GM12865 (cell line): ENCODE measurements at places on chromosomes 13 and 19.

DNA sequence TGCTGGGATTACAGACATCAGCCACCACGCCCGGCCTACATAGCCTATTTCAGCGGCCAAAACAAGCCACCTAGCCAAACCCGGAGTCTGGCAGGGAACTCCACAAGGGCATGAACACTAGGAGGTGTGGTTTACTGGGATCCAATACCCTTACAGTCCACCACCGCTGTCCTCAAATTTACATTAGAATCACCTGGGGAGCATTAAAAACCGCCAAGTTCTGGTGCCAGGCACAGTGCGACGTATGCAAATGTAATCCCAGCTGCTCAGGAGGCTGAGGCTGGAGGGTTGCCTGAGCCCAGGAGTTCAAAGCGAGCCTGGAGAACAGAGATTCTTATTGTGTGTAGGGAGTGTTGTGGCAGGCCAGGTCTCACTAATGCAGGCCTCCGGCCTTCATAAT is 4.2 kb upstream of the AP1M1 start:
- no peak for DNase-seq

DNA sequence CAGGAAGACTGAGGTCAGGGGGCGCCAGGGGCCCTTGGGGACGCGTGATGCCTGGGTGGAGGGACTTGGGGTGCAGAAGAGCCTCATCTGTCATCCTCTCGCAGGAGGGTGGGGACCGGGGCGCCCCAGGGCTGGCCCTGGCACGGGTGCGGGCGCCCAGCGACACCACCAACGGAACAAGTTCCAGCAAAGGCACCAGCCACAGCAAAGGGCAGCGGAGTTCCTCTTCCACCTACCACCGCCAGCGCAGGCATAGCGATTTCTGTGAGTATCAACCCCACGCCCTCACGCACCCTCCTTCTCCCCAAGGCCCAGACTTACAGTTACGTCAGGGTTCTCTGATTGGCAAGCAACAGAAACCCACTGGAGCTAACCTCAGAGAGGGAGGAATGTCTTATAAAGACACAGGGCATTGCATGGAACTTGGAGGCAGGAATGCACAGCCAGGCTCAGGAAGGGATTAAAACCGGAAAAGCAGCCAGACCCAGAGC is 29.4 kb downstream of the MARK4 start:
- DNase-seq: no peak

- DNase-seq: no peak
These were observed 306.3 kb upstream of the MAB21L1 start for GRCh38 chr13:35782793-35783192.

DNA sequence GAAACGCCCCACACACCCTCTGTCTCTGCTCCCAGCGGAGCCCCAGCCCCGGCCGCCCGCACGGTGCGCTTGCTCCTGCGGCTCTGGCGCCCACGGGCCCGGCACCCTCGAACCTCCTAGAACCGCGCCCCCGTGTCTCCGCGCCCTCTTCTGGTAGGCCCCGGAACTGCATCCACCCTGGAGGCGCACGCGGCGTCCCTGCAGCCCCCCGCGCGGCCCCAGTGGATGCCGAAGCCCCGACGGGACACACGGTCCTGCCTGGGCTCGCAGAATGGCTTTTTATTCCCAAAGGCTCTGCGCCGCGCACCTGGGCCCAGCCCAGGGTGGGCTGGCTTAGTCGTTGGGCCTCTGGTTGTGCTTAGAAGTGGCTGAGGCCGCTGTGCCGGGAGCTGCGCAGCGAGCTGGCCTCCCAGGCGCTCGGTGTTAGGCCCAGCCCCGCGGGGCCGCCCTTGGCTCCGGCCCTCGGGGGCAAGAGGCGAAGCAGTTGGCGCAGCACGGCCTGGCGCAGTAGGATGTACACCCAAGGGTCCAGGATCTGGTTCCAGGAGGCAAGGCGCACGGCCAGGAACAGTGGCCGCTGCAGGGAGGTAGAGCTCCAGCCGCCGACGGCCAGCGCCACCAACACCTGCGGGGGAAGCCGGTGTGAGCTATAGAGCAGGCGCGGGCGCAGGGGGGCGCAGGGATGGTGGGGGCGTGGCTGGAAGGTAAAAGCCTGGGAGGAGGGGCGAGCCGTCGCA is 2.8 kb downstream of the PTGER1 start:
- DNase-seq: peak; percentile 78

- peak; percentile 85 for DNase-seq
These were observed 43.9 kb downstream of the CERS4 start for GRCh38 chr19:8252922-8253589.

- peak; percentile 77 for DNase-seq
These were observed 8.4 kb downstream of the KANK3 start for GRCh38 chr19:8334458-8335342.

- no peak for DNase-seq
These were observed 22.1 kb downstream of the PLEKHF1 start for GRCh38 chr19:29687244-29687896.

- no peak for DNase-seq
These were observed 17.2 kb upstream of the TNFSF14 start for GRCh38 chr19:6687114-6687513.

GRCh38 chr19:41853768-41854167 is 6.3 kb upstream of the RPS19 start:
- no peak for DNase-seq

- DNase-seq: peak; percentile 89
These were observed at the start of gene MIER2 for GRCh38 chr19:344625-345319. Gene MIER2, minus strand, starts transcription at chr19:344796. Its CDS starts 14 bp downstream, at chr19:344782.

GRCh38 chr13:42412812-42413483 is 141.0 kb downstream of the AKAP11 start:
- peak; percentile 77 for DNase-seq

GRCh38 chr13:87827479-87827878 is 156.3 kb downstream of the SLITRK5 start:
- DNase-seq: no peak

DNA sequence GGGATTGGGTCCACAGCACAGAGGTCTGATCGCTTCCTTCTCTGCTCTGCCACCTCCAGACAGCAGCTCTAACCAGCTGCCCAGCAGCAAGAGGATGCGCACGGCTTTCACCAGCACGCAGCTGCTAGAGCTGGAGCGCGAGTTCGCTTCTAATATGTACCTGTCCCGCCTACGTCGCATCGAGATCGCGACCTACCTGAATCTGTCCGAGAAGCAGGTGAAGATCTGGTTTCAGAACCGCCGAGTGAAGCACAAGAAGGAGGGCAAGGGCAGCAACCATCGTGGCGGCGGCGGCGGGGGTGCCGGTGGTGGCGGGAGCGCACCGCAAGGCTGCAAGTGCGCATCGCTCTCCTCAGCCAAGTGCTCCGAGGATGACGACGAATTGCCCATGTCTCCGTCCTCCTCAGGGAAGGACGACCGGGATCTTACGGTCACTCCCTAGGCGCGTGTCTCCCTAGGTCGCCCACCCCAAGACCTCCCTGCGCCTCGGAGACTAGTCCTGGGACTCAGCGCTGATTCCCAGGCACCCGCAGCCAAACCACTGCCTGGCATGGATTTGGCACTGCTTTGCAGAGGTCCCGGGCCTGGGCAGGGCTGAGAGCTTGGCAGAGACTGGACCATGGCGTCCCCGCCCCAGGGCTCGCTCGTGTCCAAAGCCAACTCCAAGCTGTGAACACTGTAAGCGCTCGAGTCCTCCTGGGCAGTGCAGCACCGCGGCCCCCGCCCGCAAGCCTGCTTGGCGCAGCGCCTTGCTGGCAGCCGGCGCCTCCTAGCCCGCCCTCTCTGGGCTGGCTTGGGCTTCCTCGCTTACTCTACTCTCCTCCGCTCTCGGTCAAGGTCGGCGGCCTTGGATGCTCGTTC is 1.5 kb downstream of the GSX1 start:
- no peak for DNase-seq

DNA sequence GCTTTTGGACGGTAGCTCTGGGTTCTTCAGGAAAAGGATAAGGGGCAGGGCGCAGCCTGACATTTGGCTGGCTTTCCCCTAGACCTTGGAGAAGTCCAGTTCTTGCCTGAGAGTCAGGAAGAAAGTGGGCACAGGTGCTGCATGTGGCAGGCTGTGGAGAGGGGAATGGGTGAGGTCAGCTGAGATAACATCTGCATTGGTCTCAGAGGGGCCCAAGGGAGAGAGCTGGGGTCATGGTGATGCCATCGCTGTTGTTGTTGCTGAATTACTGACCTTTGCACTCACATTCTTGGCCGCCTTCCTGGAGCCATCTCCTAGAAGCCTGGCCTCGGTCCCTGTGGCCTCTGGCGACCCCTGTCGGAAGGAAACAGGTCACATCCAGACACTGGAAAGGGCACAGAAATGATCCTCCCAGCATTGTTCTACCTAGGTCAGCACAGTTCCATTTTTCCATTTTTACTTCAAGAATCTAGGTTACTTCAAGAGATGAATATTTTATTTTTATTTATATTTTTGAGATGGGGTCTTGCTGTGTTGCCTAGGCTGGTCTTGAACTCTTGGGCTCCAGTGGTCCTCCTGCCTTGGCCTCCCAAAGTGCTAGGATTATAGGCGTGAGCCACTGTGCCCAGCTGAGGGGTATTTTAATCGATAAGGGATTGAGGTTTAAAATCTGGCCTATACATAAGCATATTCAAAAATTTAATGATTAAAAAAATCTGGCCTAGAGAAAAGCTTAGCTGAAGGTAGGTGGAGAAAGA is 6.5 kb upstream of the LIPE start:
- peak; percentile 75 for DNase-seq

GRCh38 chr13:66469745-66470144 is 760.4 kb downstream of the PCDH9 start:
- no peak for DNase-seq

- no peak for DNase-seq
These were observed 971.6 kb upstream of the MIR17HG start for GRCh38 chr13:90375851-90376250.

GRCh38 chr13:27339299-27339698 is 68.7 kb downstream of the RASL11A start:
- DNase-seq: peak; percentile 70

GRCh38 chr19:11138601-11139300 is 16.8 kb downstream of the SPC24 start:
- no peak for DNase-seq

GRCh38 chr13:38180126-38180525 is 169.5 kb upstream of the UFM1 start:
- no peak for DNase-seq

GRCh38 chr19:13882836-13883235 is 5.9 kb downstream of the NANOS3 start:
- no peak for DNase-seq

DNA sequence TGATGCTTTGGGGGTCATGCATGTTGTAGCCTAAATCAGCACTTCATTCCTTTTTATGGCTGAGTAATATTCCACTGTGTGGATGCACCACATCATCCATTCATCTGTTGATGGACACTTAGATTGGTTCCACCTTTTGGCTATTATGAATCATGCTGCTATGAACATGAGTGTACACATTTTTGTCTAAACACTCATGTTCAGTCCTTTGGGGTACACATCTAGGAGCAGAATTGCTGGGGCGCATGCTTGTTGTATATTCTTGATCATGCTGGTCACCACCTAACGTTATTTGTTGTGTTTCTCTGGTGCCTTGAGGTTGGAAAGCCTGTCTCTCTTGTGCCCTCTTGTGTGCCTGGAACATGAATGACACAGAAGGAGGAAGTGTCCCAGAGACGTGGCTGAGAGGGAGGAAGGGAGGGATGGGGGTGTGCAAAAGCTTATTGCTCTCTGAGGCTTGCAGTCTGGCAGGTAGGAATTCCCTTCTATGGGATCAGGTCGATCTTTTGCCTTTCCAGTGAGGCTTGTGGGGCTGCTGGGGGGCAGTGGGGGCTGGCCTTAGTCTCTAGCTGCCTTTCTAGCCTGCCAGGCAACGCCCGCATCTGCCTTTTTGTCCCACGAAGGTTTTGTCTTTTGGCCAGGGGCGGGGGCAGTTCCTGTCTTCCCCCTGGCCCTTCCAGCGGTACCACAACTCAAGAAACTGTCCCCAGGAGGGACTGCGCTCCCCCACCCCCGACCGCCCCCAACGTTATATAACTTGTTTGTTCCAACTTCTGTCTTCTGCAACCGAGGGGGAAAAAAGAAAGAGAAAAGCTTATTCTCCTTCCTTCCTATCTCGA is 7.6 kb downstream of the KLHL26 start:
- DNase-seq: no peak

DNA sequence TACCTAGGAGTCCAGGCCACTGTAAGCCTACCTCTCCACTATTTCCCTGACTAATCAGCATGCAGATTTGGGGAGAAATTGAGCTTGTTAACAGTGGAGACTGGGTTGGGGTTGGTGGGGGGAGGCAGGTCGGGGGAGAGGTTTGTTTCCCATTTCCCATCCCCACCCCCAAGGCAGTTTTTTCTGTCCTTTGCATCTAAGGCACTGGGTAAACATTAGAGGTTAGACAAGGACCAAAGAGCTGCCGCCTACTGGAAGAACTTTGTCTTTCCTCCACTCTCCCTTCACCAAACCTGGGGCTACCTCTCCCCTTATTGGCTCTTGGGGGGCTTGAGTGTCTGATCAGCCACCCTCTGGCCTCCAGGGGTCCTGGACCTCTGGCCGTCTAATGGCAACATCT is 953 bp downstream of the KCNN4 start:
- DNase-seq: peak; percentile 60

GRCh38 chr13:60351326-60351725 is 45.7 kb upstream of the TDRD3 start:
- no peak for DNase-seq

DNA sequence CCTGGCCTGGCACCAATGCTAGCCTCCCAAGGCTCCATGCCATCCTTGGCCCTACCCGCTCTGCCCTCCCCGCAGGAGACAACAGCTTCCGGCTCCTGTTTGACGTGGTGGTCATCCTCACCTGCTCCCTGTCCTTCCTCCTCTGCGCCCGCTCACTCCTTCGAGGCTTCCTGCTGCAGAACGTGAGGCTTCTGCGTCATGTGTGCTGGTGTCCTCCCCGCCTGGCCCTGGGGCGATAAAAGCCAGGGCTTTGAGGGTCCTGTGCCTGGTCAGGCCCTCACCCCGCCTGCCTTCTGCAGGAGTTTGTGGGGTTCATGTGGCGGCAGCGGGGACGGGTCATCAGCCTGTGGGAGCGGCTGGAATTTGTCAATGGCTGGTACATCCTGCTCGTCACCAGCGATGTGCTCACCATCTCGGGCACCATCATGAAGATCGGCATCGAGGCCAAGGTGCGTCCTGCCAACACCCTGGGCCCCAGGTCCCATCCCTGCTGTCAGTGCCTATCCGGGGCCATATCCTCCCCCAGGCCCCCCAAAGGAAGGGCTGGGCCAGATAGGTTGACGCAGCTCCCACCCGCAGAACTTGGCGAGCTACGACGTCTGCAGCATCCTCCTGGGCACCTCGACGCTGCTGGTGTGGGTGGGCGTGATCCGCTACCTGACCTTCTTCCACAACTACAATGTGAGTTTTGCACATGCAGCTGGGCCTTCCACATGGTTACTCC is 6.3 kb downstream of the MCOLN1 start:
- DNase-seq: no peak

GRCh38 chr19:12943437-12944044 is 2.1 kb upstream of the RAD23A start:
- DNase-seq: no peak
